WERI-Rb-1 (cell line): ENCODE measurements at places on chromosomes 11 and 22.

DNA sequence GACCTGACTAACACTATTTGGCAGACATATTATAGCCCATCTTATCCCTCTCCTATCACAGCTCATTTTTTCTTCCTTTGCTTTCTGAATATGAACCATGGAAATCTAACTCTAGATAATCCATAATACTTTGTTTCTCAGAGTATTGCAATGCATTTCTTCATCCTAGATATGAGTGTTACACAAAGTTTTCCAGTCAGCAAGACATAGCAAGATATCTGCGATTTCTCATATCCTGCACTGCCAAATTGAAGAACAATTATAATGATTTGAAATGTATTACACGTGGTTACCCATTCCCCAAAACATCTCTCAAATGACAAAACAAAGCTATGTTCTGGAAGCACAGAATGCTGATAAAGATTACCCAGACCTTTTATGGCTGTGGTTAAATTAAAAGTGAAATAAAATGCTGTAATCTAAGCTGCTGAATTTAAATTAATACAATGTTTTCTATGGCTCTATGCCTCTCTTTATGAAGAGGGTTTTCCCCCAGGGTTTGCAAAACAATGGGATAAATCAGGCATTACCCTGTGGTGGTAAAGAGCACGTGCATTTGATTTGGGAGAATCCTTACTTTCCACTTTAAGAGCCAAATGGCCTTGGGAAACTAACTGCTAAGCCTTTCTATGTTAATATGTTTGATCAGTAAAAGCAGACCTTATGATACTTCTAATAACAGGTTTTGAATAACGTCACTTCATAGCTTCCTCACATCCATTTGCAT lies 1291.0 kb upstream of the CNTN5 start:
- DNase-seq, result no peak

GRCh38 chr11:7427733-7428132 lies 57.6 kb upstream of the OLFML1 start:
- DNase-seq, result no peak

DNA sequence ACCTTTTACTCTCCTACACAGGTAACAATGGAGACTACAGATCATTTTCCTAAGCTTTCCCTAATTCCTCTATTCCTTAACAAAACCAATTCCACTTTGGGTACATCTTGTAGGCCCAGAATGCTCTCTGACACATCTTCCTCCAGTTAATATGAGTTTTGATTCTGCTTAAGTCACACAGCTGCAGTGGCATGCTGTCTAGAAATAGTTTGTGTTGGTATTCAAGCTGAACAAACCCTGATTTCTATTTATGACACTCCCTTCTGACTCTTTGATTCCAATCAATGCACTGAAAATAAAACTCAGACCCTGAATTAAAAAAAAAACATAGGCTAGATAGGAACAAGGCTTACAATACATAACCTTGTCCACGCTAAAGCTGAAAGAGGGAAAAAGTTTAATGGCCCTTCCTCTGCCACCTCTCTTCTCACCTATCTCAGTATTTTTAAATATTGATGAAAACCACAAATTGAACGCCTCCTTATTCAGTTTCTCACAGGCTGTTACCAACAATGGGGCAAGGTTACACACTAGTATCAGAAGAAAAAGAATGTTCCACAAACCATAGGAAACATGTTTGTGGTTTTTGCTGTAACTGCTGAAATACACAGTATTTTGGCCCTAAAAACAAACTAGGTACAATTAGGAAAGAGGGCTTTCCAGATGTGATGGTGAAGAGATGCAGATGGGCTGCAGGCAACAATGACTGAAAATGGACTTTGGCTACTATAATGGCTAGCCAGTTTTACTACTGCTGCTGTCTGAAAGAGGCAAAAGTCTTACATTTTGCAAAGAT lies 35.7 kb upstream of the GAB2 start:
- DNase-seq, result no peak

DNA sequence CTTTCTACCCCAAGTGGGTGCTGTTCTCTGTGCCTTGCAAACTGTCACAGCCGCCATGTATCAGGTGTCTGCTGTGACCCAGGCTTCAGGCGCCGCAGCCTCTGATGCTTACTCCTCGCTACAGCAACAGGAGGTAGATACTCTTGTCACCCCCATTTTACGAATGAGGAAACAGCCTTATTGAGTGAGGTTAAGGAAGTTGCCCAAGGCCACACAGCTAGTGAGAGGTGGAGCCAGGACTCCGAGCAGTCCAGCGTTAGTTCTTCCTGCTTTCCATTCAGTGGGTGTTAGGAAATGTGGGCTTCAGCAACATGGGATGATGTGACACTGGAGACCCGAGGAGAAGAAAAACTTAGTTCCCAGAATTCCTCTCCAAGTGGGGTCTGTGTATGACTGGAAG lies 14.3 kb downstream of the RNF215 start:
- DNase-seq, result no peak

GRCh38 chr11:118907051-118908042 lies 18.4 kb downstream of the BCL9L start:
- peak; percentile 90 for DNase-seq

- no peak for DNase-seq
Measured at GRCh38 chr11:71355281-71355680, 92.9 kb downstream of the DHCR7 start.

DNA sequence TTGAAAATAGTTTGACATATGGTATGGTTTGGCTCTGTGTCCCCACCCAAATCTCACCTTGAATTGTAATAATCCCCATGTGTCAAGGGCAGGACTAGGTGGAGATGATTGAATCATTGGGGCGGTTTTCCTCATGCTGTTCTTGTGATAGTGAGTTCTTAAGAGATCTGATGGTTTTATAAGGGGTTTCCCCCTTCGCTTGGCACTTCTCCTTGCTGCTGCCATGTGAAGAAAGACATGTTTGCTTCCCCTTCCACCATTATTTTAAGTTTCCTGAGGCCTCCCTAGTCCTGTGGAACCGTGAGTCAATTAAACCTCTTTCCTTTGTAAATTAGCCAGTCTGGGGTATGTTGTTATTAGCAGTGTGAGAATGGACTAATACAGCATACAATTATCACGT lies 7.7 kb downstream of the KCTD21 start:
- DNase-seq, result no peak

GRCh38 chr11:16179676-16180075 lies 176.7 kb downstream of the SOX6 start:
- no peak for DNase-seq

GRCh38 chr11:69335781-69336405 lies 41.9 kb downstream of the MYEOV start:
- DNase-seq, result no peak

DNA sequence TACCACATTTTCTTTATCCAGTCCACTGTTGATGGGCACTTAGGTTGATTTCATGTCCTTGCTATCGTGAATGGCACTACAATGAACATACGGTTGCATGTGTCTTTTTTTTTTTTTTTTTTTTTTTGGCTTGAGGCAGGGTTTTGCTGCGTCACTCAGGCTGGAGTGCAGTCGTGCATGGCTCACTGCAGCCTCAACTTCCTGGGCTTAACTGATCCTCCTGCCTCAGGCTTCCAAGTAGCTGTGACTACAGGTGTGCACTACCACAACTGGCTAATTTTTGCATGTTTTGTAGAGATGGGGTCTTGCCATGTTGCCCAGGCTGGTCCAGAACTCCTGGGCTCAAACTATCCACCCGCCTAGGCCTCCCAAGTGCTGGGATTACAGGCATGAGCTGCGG lies 1.5 kb upstream of the CCDC90B start:
- DNase-seq, result no peak

- no peak for DNase-seq
Measured at GRCh38 chr22:47035425-47035881, 273.0 kb downstream of the TBC1D22A start.

DNA sequence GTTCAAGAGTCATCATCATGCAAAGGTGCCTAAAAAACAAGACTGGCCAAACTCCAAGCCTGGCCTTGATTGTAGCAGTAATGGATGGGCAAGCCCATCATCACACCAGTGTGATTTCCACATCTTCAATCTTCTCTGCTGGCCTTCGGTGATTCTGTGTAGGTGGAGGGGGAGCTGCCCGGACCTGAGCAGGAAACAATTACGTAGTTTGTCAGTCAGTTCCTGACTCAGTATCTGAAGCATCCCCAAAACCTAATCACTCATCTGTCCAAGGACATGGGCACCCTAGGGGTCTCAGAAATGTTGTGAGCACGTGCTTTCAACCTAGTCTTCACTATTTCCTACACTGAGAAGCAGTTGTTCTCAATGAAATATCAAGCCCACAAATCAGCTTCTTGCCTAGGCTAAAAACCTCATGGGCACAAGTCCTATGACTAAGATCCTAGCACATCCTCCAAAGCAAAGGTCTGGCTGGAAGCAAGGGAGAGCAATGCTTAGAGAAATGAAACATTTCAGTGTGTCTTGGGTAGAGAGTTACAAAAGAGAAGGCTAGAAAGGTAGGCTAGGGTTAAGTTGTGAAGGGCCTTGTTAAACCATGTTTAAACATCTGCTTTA lies 24.6 kb downstream of the ATG16L2 start:
- no peak for DNase-seq

DNA sequence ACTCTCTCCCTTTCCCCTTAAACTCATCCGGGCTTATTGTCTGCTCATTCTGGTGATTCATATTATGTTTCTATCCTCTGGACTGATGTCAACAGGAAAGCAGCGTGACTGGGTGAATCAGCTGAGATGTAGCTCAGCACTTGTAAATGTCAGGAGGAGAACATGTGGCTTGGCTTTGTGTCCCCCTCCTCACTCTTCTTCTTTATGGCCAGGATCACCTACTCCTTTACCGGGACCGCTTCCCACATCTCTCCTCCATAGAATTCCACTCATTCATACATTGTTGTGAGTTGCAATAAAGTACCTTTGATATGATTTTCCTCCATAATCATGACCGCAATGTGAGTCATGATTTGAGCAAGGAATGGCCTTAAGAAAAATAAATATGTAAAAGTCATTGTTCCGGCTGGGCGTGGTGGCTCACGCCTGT lies 15.8 kb upstream of the SYN3 start:
- no peak for DNase-seq

GRCh38 chr22:26614322-26614721 lies 3.5 kb downstream of the CRYBB1 start:
- DNase-seq, result no peak

- DNase-seq, result no peak
Measured at GRCh38 chr11:76797341-76798201, 14.4 kb downstream of the TSKU start.

- no peak for DNase-seq
Measured at GRCh38 chr11:7046474-7047175, 26.3 kb downstream of the NLRP14 start.

DNA sequence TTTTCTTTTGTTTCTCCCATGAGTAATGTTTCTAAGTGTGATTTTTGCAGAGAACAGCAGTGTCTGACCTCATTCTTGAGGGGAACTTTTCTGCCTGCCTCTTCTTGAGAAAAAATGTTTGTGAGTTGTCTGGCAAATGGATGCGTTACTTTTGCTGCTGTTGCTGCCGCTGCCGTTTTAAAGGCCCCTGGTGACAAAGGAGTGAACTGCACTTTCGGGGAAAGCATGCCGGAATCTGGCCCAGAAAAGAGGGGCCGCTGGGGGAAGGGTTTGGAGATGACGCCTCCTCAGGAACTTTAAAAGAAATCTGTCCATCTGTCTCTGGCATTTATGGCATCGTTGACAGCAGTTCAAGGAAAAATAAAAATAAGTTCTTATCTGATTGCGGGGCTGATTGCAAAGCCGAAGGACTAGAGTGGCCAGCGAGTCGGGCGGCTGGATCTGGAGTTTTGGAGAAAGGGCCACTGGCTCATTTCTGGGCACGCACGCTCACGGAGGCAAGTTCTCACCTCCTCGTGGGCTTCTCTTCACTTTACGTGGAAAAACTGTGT lies 16.5 kb downstream of the ZBTB16 start:
- peak; percentile 27 for DNase-seq

DNA sequence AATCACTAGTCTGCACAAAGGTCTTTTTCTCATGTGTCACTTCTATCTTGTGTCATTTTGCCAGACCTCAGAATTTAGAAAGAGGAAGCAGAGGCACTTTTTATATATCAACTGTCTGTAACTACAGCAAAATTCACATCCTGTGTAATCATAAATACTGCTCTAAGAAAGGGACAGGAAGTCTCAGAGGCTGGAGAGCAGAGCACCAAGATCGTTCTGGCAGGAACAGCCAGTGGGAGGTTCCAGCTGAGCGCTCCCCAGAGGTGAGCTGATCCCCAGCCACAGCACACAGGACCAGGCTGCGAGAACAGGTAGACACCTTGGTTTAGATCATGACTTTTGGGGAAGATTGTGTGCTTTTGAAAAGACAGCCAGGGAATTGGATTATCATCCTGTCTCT lies at the start of gene MS4A7:
MS4A7 (plus strand) TSS at position 179 of the 400 bp plus-strand sequence. CDS start 4,610 bp downstream, outside the sequence.
- DNase-seq, result no peak

DNA sequence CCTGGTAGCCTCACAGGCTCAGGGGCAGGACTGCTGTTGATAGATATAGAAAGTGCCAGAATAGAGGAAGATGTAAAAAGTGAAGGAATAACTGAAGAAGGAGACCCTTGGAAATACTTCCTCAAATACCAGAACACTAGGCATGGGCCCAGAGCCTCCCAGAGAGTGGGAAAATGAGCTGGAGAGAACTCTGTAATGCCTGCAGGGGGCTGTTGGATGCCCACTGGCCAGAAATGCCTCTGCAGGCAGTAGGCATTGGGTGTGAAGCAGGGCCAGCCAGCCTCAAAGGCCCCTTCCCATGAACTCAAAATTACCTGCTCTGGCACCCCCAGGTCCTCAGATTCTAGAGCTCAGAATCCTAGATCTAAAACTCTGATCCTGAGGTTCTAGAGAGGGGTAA lies 15.1 kb downstream of the P2RY2 start:
- no peak for DNase-seq

- no peak for DNase-seq
Measured at GRCh38 chr22:36222887-36223450, 16.4 kb downstream of the APOL2 start.

GRCh38 chr11:112519751-112520150 lies 259.1 kb upstream of the PLET1 start:
- no peak for DNase-seq

DNA sequence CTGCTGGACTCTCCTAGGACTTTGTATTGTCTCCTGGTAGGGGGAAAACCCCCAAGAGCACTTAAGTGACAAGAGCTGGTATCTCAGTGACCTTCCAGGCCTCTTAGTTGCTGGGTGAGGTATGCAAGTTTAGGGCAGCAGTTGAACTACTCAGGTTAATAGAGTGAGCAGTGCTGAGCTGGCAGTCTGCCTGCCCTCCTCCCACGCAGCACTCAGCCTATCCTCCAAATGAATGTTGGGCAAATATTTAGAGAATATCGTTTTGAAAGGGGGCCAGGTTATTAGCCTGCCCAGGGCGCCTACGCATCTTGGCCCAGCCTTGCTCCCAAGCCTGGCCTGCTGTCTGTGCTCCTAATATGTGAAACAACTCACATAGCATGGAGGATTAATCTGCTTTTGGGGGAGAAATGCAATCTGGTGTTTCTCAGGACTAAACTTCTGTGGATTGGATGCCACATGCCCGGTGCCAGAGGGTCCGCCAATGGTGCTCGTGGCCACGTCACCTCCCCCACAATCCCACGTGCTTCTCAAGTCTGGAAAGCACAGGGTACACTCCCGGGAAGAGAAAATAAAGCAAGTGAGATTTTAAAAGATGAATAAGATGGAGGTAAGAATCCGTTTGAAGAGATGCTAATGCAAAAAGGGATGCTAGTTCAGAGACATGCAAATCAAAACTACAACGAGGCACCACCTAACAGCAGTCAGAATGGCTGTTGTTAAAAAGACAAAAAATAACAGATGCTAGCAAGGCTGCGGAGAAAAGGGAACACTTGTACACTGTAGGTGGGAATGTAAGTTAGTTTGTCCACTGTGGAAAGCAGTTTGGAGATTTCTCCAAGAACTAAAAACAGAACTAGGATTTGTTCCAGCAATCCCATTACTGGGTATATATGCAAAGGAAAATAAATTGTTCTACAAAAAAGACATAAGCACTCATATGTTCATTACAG lies 67.7 kb downstream of the SPON1 start:
- no peak for DNase-seq

GRCh38 chr22:42873356-42873755 lies 16.3 kb upstream of the ARFGAP3 start:
- DNase-seq, result no peak
